ENCODE measurements at places on chromosomes 3 and 15.

DNA sequence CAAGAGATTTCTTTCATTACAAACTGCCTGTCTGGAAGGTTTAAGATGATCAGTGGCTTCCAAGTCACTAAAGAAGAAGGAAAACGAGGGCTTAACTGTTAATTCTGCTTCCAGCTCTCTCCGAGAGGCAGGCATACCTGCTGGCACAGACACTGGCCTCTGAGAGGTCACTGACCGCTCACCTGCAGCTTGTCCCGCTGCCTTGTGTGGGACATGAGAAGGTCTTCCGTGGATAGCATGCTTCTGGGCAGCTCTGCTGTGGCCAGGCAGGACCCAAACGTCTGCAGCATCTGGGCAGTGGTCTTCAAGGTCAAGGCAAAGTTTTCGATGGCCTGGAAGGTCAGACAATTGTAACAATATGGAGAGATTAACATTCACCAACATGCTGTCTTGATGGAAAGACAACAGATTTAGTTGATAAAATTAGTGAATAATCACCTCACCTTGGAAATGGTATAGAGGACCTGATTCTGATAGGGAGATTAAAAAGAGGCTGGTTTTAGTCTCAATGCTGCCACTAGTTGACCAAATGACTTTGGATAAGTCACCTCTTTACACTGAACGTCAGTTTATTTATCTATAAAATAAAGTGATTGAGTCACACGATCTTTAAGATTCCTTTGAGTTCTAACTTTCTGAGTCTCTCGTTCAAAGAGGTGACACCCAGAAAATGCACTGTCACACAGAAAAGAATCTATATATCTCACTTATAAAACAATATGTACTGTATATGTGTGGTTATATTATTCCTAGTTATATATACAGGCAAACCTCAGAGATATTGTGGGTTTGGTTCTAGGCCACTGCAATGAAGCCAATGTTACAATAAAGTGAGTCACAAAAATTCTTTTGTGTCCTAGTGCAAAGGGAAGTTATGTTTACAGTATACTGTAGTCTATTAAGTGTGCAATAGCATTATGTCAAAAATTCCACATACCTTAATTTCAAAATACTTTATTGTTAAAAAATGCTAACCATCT is 65.1 kb downstream of the B3GNT5 start:
- no peak for DNase-seq

- DNase-seq, result no peak
Observed at GRCh38 chr3:9080163-9080562, 116.9 kb upstream of the RAD18 start.

- no peak for DNase-seq
Observed at GRCh38 chr3:175932586-175932985, 1073.5 kb downstream of the NAALADL2 start.

DNA sequence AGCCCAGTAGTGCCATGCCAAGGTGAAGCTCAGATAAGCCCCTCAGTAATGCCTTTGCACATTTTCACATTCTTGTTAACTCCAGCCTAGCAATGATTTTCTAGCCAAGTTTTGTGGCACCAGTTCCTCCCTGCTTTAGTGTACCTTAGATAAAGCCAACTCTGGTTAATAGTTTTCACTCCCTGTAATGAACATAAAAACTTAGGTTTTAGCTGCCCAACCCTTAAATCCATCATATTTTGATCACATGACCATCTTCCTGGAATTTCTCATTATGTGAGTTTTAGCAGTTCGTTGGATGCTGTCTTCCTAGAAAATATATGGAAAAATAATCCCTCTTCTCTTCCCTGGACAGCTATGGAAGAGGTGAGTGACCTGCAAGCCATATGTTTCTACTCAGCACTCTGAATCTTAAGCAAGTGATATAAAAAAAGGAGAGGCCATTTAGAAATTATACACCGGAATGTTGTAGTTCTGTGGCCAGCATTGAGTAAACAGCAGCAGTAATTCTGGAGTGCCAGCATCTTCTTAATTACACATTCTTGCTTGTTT is 62.2 kb upstream of the P2RY1 start:
- no peak for DNase-seq

- no peak for DNase-seq
Observed at GRCh38 chr15:93482731-93483130, 393.7 kb upstream of the RGMA start.

DNA sequence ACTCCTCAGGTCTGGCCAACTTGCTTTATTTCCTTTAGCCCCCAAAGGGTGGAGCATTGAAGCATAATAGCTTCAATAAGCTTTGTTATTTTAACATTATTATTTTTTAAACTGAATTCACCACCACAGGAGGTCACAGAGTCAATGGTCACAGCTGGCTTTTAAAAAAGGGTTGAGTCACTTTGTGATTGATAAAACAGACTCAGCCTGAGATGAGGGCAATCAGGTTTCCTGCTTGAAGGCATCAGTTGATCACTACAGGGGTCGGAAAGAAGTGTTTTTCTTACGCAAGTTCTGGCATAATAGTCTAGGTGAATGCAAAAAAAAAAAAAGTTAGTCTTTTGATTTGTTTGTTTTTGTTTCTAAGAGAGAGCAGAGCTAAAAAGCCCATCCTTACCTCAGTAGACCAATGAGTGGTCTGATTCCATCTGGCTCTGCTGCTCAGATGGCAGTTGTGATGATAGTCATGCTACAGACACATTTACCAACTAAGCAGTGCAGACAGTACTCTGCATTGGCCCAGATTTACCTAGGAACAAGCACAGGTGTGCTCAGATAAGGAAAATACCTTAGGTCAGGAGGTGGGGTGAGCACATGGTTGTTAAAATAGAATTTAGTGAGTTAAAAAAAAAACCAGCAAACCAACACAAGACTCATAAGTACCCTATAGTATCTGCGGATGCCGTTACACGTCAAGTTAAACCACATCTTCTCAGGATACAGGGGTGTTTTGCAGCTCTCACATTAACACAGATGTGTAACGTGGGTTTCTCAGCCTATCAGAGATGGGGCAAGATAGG is 22.6 kb downstream of the ZNF80 start:
- DNase-seq, result no peak

DNA sequence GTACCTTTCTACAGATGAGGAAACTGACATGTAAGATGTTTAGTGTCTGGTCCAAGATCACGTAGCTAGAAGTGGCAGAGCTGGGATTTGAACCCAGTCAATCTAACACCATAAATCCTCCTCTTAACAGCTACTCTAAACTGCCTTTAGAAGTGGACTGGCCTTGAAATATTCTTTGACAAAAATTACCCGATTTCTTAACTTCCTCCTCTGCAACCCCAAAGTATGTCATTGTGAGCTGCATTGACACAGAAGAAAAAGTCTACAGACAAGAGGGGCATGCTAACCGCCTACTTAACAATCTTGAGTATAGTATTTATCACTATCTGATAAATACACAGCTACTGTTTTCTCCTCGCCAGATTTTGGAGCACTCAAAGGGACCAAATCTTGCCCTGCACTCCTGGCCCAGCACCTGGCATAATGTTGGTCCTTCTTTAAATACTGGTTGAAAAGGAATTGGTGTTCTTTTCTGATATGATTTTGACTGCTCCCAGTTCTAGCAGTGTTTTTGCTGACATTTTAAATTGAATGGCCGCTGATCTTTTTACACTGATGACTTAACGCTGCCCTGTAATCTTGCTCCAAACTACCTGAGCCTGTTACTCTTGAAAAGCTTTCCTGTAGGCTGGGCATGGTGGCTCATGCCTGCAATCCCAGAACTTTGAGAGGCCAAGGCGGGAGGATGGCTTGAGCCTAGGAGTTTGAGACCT is 36.9 kb downstream of the ITPR1 start:
- DNase-seq, result no peak

DNA sequence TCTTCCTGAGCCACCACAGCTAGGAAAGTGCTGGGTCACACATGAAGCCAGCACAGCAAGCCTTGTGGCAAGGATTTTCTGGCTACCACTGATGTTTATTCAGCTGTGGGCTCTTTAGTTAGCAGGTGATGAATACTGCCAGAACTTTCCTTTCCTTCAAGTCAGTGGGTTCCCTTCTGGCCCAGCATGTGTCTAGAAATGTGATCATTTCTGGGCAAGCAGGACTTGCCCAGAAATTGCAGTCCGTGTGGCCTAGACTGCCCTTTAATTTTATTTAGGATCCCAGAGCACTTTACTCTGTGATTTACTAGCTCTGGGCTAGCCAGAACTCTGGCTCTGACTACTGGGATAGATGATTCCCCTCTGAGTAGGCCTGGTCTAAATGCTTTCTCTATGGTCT is 397.5 kb downstream of the ZIC4 start:
- no peak for DNase-seq

GRCh38 chr3:87390353-87390752 is 114.0 kb upstream of the POU1F1 start:
- no peak for DNase-seq

DNA sequence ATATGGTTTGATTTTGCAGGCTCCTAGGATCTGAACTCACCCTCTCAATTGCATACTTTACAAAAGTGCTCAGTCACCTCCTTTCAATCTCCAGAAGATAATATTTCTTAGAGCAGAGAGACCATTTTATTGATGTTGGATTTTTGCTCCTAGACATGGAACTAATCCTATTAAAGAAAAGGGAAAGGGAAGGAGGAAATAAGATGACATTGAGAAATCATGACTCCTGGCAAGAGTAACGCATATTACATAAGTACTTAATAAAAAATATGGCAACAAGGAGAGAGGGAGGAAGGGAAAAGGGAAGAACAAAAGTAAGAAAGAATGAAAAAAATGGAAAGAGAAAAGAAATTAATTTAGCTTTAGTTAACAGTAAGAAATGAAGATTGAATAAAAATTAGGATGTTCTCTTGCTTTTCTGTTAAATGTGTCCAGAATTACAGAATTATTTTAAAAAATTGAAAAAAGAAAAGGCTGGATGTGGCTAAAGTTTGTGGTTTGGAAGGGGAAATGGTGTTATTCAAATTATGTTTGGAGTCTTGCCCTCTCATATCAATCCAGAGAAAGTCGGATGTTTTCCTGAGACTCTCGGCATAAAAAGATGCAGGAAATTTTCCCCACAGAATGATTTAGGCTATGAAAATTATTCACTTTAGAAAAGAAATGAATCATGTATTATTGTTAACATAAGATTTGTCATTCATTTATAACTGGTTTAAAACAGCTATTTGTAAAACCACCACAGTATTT is 474.0 kb downstream of the FGF12 start:
- no peak for DNase-seq

DNA sequence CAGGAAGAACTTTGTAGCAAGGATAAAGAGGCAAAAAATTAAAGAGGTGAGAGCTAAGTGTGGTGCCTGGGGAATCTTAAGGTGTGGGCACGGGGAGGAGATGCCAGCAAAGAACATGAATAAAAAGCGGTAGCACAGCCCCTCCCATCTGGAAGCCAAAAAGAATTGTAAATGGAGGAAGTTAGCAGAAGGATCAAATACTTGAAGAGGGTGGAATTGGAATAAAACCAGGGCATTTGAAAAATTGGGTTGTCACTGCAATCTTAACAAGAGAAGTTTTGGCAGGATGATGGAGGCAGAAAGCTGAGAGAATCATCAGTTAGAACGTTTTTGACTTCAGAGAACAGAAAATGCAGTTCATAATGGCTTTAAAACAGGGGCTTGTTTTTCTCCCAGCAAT is 2.4 kb downstream of the CCR2 start:
- no peak for DNase-seq

DNA sequence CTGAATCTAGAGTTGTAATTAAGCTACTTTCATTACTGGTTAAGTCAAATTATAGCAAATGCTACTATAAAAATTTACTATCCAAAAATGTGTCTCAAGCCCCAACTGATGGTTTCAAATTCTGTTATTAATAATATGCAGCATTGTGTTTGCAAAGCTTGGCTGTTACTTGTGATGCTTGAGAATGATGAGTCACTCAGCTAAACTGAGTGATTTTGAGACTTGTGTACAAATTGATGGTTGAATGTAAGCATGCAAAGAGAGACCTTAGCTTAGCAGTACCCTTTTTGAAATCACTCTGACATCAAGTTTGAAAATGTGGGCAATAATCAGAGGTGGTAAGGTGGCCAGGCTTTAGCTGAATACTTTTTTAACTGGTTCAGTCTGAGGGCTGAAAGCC is 27.6 kb downstream of the OPA1 start:
- no peak for DNase-seq

DNA sequence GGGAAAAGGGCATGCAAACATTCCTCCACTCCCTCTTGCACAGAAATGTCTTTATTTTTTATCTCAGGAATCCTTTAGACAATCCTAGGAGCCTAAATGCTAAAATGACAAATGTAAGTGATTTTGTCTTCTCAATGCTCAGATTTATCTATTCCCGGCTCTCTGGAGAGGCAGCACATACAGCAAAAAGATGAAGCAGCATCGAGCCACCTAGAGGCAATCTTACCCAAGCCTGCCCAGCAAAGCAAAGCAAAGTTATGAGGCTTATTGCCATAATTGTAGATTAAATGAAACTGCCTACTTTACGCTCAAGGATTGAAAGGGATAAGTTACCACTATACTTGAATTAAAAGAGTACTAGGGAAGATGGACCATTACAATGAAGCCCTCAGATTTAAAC is 750.4 kb upstream of the NR2F2 start:
- no peak for DNase-seq

GRCh38 chr3:69250014-69250413 is 127.6 kb upstream of the LMOD3 start:
- peak; percentile 46 for DNase-seq

- peak; percentile 53 for DNase-seq
Observed at GRCh38 chr15:31352911-31353811, 26.5 kb downstream of the KLF13 start.

DNA sequence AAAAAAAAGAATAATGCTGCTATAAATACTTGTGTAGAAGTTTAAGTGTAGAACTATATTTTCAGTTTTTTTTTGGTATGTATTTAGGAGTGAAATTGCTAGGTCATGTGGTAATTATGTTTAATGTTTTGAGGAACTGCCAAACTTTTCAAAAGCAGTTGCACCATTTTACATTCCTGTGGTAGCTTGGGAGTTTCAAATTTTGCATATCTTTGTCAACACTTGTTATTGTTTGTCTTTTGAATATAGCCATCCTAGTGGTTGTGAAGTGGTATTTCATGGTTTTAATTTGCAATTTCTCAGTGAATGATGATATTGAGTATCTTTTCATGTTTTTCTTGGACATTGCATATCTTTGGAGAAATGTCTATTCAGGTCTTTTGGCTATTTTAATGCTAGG is 30.4 kb downstream of the SKIL start:
- DNase-seq, result no peak

DNA sequence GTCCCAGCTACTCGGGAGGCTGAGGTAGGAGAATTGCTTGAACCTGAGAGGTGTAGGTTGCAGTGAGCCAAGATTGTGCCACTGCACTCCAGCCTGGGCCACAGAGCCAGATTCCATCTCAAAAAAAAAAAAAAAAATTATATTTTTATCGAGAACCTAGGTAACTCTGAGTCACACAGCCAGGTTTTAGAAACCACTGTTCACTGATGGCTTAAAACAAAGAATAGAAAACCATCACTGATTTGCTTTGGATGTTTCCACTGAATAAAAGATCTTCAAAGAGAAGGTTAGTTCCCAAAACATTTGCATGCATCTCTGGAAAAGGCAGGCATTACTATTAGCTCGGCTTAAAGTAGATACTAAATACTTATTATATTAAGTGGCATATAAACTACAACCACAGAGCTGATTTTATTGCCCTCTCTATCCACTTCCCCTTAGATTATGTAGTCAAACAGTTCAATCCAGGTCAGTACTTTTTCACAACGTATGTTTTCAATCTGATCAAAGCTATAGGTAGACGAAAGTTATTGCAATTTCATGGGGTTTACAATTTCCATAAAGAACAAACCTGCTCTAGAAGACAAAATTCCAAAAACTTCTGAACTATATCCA is 1.4 kb downstream of the B4GALT4 start:
- DNase-seq, result no peak

GRCh38 chr3:12780751-12781150 is 15.7 kb upstream of the CAND2 start:
- DNase-seq, result no peak

GRCh38 chr3:148319161-148319915 is 378.4 kb upstream of the AGTR1 start:
- no peak for DNase-seq
